Fibroblast of skin of right biceps (primary cell): ENCODE measurements at places on chromosomes 5 and 9.

DNA sequence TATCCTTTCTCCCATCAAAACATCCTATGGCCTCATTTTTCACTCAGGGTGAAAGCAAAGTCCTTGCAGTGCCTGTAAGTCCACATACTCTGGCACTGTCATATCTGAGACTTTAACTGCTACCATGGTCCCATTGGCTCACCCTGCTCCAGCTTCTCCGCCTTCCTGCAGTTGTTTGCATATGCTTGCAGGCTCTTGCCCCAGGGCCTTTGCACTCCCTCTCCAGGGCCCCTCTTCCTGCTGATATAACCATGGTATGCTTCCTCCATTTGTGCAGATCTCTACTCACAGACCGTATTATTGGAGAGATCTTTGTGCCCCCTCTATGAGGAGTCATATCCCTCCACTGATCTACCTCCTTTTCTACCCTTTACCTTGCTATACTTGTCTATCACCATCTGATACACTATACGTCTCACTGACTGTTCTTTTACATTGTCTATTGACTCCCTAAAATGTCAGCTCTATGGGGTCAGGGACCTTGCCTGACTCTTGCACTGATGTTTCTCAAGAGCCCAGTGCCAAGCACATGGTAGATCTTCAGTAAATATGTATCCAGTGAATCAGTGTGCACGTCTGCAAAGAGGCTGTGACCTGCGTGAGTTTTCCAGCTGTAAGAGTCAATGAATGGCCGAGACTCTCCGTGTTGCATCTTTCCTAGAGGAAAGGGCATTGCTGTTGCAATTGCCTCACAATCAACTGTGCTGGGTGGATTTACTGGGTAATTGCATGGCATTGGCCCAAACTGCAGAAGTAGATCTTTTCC lies 81.7 kb upstream of the CPEB4 start:
- DNase-seq: no peak

GRCh38 chr5:119435436-119436132 lies 16.7 kb upstream of the HSD17B4 start:
- DNase-seq: peak; percentile 30

GRCh38 chr9:35666045-35666444 lies 1.1 kb upstream of the ARHGEF39 start:
- peak; percentile 75 for DNase-seq

DNA sequence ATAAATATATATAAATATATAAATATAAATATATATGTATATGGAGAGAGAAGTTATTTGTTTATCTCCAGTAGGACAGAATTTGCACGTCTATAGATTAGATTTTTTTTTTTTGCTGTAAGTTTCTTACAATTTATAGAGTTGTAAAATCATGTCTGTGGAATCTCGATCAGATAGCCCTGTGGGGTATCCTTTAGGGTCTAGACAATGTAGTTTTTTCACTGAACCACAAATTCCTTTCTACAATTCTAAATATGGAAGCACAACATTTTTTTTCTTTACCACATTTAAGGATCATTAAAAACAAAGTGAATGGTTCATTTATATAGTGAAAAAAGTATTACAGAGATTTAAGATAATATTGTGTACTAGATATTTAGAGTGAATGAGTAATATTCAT lies 384.2 kb upstream of the ZNF608 start:
- peak; percentile 45 for DNase-seq

DNA sequence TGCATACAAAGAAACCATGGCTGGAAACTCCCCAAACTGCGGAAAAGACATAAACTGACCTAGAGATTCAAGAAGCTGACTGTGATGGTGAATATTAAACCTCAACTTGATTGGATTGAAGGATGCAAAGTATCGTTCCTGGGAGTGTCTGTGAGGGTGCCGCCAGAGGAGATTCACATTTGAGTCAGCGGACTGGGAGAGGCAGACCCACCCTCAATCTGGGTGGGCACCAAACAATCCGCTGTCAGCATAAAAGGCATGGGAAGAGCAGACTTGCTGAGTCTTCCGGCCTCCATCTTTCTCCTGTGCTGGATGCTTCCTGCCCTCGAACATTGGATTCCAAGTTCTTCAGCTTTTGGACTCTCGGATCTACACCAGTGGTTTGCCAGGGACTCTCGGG lies 24.8 kb upstream of the WDR5 start:
- DNase-seq: no peak

DNA sequence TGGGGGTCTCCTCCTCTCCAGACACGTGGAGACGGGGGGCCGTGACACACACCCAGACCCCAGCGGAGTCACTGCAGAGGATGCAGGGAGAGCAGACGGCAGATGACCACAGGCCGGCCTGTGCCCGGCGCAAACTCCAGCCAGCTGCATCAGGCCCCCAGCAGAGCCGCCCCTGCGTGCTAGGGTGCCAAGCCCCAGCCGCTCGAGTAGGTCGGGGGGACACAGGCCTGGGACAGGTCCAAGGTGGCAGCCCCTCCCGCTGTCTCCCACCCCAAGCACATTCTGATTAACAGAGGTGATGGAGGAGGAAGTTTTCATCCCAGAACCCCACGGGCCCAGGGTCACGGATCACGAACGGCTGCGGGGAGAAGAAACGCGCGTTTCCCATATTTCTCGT lies 14.4 kb downstream of the NACC2 start:
- no peak for DNase-seq

DNA sequence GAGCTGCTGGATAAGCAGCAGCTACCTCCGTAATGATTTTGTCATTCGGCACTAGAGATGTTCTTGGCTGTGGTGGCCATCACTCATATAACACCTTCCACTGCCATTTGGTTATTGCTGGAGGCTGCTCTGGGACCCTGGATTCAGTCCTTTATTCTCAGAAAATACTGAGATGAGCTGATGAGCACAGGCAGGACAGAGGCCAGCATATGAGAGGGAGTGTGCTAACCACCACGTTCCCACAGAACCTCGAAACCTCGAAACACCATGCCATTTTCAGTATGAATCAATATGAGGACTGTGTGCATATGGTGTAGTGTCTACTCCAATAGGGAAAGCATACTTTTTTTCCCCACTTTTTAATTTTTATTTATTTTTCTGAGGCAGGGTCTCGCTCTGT lies 56.6 kb downstream of the ADAM19 start:
- no peak for DNase-seq

DNA sequence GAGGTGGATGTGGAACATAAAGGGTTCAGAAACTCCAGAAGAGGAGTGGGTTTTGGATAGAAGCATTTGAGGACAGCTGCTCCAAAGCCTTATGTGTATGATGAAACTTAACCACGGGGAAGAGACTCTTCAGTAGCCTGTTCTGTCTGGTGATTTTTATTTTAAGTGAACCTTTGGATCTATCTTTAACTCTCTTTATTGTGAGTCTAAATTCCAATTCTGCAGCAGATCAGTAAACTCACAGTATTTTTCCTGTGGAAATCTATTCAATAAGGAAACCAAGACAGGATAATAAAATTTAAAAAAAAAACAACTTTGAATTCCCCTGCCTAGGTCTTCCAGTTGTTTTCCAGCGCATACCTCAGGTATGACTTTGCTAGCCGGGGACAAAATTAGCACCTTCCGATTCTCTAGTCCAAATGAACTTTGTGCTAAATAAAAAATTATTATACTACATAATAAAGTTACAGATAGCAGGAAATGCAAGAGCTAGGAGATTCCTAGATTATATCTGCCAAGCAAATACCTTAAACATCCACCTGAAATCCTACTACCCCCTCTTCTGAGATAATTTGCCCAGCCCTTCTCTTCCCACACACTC lies 101.9 kb downstream of the NLN start:
- no peak for DNase-seq

DNA sequence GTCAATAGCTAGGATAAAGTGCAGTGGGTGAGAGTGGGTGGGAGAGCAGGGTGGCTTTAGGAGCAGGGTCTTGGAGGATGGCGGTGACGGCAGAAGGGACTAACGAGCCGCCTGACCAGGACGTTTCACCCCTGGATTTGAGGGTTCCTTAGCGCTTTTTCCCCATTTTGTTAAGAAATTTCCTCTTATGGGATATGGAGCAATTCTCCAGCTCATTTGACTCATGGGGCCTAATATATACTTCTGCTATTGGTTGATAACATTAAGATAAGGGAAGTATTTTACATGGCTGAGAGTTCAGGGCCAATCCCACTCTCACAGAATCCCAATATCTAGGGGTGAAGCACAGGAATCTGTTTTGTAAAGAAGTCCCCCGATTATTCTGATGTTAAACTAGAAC lies 17.6 kb downstream of the CD180 start:
- no peak for DNase-seq

DNA sequence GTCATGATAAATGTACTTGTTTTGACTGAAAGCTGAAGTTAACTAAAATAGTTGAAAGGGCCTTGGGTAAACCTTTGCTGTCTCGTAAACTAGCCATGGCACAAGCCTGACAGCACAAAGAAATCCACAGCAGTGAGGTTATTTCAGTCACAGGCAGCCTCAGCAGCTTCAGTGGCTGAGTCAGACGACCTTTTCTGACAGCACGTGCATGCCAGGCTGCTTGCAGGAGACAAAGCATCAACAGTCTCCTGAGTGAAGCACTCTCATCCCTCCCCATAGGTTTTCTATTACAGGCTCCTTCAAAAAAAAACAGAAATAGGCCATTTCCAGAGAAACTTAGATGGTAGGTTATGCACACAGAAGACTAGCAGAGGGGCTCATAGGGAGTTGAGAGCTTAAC lies 34.6 kb downstream of the OXCT1 start:
- DNase-seq: peak; percentile 86

DNA sequence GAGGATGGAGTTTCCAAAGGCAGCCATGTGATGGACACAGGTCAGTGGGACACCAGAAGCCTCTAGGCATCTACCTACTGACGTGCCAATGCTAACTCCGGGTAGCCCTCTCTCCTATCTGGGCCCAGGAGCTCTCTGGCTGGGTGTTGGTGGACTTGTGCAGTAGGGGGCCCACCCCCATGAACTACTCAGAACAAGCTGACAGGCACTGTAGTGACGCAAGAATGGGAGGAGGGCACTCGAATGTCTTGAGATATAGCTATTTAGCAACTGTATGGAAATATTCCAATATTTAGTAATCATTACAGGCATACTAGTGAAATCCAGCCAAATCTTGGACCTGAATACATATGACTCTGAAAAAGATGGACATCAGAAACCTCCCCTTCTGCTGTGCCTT lies 5.7 kb upstream of the DOCK2 start:
- peak; percentile 56 for DNase-seq
